ENCODE measurements at places on chromosomes 6 and 20. TPM values are rescaled to one million over a fixed set of nuclear protein-coding genes. Genes with fewer than 3 reads are reported as not detected.

Gene CLDN20
- not detected for total RNA-seq

GRCh38 chr20:36579996-36580545 is 6.7 kb downstream of the TGIF2 start:
- no peak for DNase-seq

GRCh38 chr6:36109092-36109491 is 21.2 kb upstream of the MAPK13 start:
- DNase-seq: no peak

DNA sequence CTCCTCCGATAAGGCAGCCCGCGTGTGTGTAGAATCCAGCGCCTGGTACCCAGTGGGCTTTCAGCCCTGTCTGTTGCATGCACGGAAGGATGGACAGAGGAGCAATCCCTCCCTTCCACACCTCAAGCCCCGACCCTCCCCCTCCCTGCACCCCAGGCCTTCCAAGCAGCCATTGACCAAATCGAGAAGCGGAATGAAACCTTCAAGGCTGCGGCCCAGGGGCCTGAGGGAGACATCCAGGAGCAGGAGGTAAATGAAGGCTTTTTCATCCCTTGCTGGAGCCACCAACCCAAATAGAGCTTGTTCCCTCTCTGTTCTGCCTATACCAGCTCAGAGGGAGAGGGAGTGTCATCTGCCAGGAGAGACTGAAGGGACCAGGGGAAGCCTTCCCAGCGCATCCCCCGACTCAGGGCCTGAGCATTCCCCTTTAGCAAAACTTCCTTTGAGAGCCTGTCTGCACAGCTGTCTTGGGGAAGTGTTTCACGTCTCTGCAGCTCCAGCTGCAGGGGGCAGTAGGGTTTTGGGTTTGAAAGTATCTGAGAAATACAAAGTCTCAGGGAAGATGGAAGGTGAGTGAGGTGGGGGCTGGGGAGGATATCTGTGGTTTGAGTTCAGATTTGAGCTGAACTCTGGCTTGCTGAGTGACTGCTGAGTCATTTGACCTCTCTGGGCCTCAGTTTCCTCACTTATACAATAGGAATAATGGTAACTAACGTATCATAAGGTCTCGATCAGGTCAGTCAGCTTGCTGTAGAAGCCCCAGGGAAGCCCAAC is 16.1 kb downstream of the FGD2 start:
- DNase-seq: peak; percentile 60

Gene FOXA2
- not detected for total RNA-seq

GRCh38 chr6:122049341-122049740 is 350.1 kb upstream of the HSF2 start:
- no peak for DNase-seq
